ENCODE measurements at places on chromosomes 5 and 9. TPM values are rescaled to one million over a fixed set of nuclear protein-coding genes. Genes with fewer than 3 reads are reported as not detected.

The FBXO4 gene
- 11.4 TPM for polyA plus RNA-seq

The ADAMTS13 gene
- 13.6 TPM for polyA plus RNA-seq

The CHSY3 gene
- 0.07 TPM for polyA plus RNA-seq

The CDH12 gene
- polyA plus RNA-seq, result 0.31 TPM

The MYOT gene
- polyA plus RNA-seq, result 0.34 TPM

The FOXE1 gene
- polyA plus RNA-seq, result 0.16 TPM

The CMYA5 gene
- 0.73 TPM for polyA plus RNA-seq

The EPB41L4A gene
- 6.8 TPM for polyA plus RNA-seq

The ACTBL2 gene
- polyA plus RNA-seq, result not detected

The PRR16 gene
- 0.75 TPM for polyA plus RNA-seq

The MYOZ3 gene
- polyA plus RNA-seq, result 0.28 TPM

The HEMGN gene
- polyA plus RNA-seq, result not detected

The IRX1 gene
- 0.61 TPM for polyA plus RNA-seq

The SOWAHA gene
- 5.0 TPM for polyA plus RNA-seq

The C9orf153 gene
- polyA plus RNA-seq, result not detected

The ENTREP1 gene
- polyA plus RNA-seq, result 5.2 TPM

The ACOT12 gene
- not detected for polyA plus RNA-seq

The CEP78 gene
- polyA plus RNA-seq, result 3.3 TPM

The OR1J2 gene
- polyA plus RNA-seq, result not detected

The PCSK5 gene
- polyA plus RNA-seq, result 0.99 TPM

The SMIM33 gene
- polyA plus RNA-seq, result not detected

The PPP3R2 gene
- polyA plus RNA-seq, result not detected

The DOK3 gene
- 6.5 TPM for polyA plus RNA-seq

The CDH9 gene
- not detected for polyA plus RNA-seq

The ZNF483 gene
- 2.0 TPM for polyA plus RNA-seq

The ZDHHC21 gene
- 3.5 TPM for polyA plus RNA-seq

The LHX3 gene
- polyA plus RNA-seq, result not detected

The AP3S1 gene
- polyA plus RNA-seq, result 36.4 TPM

The GLIPR2 gene
- 5.8 TPM for polyA plus RNA-seq

The VLDLR gene
- polyA plus RNA-seq, result 16.5 TPM

The SLC6A3 gene
- polyA plus RNA-seq, result not detected

The TMEM252 gene
- not detected for polyA plus RNA-seq

The CARD6 gene
- polyA plus RNA-seq, result 1.9 TPM

The CAMK2A gene
- 0.12 TPM for polyA plus RNA-seq

The PCDHA11 gene
- 0.35 TPM for polyA plus RNA-seq

The SPINK7 gene
- not detected for polyA plus RNA-seq

The PCDHB12 gene
- 1.3 TPM for polyA plus RNA-seq

The PCDHGA9 gene
- 0.31 TPM for polyA plus RNA-seq

The CRHBP gene
- polyA plus RNA-seq, result 0.61 TPM

The AK1 gene
- polyA plus RNA-seq, result 49.5 TPM

The SPATA31D4 gene
- polyA plus RNA-seq, result not detected

The RORB gene
- 0.11 TPM for polyA plus RNA-seq

The PCDHA9 gene
- 0.19 TPM for polyA plus RNA-seq

The CBY3 gene
- polyA plus RNA-seq, result not detected

The ADAMTS12 gene
- polyA plus RNA-seq, result 0.34 TPM

The PALM2AKAP2 gene
- polyA plus RNA-seq, result 0.35 TPM

The FGF18 gene
- polyA plus RNA-seq, result 0.38 TPM

The PCDHA8 gene
- 0.40 TPM for polyA plus RNA-seq

The HRCT1 gene
- 1.5 TPM for polyA plus RNA-seq

The AKNA gene
- polyA plus RNA-seq, result 11.8 TPM

The YTHDC2 gene
- polyA plus RNA-seq, result 5.7 TPM

The MEIKIN gene
- polyA plus RNA-seq, result not detected

The DMRT3 gene
- polyA plus RNA-seq, result not detected
